ENCODE measurements at places on chromosomes 5 and 9.

- no peak for DNase-seq
Observed at GRCh38 chr9:18741945-18742344, 268.0 kb downstream of the ADAMTSL1 start.

DNA sequence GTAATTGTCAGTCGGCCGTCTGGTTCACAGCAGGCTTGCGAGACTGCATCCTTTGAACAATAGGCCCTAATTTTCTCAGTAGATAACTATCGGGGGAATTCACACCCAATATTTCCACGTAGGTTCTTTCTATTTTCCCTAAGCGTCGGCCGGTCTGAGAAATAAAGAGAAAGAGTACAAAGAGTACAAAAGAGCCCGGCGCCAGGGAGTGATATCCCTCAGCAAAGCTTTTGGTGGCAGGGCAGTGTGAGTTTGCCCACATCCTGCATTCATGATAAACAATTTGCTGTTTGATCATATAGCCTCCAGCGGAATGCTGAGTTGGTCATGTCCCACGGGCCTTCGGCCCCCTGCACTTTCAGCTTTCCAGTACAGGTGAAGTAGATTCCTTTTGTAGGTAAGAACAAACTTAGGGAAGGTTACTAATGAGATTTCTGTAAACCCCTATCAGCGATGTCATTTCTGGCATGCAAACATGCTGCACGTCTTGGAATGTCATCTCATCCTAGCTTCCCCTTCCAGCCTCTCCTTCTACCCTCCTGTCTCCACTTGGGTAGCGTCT lies 4.7 kb upstream of the PTGR1 start:
- DNase-seq: no peak

DNA sequence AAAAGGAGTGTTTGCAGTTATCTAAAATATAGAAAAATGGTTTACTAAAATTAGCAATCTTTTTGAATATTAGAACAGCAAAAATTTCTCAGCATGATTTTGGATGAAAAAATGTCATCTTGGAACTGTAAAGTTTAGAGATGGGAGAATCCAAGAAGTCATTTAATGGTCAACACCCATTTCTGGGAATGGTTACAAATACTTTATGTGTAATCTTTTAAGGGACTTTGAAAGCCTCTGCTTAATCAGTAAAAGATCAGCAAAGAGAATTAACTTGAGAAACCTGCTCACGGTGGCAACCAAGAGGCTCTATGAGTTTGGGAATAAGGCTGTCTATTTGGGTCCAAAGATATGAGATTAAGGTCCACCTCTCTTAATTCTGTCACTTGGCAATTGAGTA lies 13.0 kb downstream of the C1QTNF3 start:
- DNase-seq: no peak

DNA sequence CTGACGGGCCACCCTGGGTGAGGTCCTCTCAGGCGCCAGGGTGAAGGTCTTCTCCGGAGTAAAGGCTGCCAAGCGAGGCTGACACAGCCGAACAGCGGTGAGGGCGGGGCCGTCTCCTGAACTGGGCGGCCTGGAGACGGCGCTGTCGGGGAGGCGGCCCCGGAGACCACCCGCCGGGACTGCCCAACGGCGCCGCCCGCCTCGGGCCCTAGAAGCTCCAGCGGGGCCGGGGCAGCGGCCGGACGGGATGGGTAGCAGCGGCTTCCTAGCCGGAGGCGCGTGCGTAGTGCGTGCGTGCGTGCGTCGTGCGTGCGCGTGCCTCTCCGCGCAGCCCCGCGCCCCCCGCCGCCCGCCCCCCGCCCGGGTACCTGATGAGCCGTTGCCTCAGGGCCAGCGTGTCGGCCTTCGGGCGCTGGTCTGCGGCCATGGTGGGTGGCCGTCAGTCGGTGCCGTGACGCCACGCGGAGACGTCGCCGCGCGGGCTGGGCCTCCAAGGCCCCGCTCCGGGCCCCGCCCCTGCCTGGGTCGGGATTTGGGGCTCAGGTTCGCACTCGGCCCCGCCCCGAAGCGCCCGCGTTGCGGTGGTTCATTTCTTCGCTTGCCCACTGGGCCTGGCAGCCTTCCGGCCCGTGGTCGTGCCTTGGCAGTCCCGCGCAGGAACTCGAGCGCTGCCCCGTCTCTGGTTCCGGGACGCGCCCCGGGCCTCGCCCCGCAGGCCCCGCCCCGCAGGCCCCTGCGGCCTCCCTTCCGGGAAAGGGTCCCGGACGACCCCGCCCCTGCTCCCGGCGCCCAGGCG lies at the start of gene PHYKPL:
Gene PHYKPL (minus strand): TSS at position 679 of the 796 bp plus-strand sequence. CDS start 252 bp downstream, at position 427.
- no peak for DNase-seq

GRCh38 chr9:25225938-25226760 lies 452.1 kb downstream of the TUSC1 start:
- no peak for DNase-seq

GRCh38 chr5:111127453-111128195 lies 35.5 kb downstream of the WDR36 start:
- no peak for DNase-seq
